ENCODE measurements at places on chromosomes 2 and 18.

DNA sequence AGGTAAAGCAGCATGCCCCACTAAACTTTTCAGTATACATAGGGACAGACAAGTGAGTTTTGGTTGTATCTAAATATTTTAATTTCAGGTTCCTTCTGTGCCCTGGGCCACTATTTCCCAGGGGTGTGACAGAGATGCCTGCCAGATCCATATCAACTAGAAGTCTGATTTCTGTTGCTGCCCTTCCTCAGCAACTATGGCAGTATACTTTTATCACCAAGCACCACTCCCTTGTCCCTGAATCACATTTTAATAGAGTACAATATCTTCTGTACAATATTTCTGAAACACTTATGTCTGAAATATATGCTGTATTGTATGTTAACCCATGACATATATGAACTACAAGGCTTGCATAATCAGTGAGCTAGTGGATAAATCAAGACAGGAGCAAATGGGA, 117.6 kb downstream of the HIBCH start:
- DNase-seq, result no peak

GRCh38 chr2:222878877-222879603, 18.2 kb downstream of the ACSL3 start:
- DNase-seq, result no peak

DNA sequence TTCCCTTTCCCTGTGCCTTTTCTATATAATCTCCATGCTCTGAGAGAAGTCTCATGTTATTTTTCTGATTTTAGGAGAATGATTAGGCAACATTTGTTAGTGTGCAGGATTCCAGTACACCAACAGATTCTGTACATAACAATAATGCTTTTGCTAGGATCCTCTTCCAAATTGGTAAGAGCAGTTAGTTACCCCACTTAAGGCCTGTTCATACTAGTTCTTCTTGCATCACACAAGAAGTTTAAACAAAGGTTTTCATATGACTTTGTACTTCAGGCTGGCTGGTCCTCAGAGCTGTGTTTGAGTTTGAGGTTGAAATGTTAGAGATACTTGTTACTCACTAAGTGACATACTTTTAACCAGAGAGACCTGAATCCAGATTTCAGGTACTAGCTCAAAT, 686.9 kb upstream of the NRXN1 start:
- DNase-seq, result no peak

- no peak for DNase-seq
These were observed 117.4 kb downstream of the LRATD1 start for GRCh38 chr2:14749884-14750283.

GRCh38 chr18:22337306-22337705, 80.4 kb downstream of the CTAGE1 start:
- no peak for DNase-seq

GRCh38 chr2:38751596-38752410, 642 bp upstream of the SRSF7 start:
- DNase-seq, result no peak

- no peak for DNase-seq
These were observed 540.7 kb upstream of the ID2 start for GRCh38 chr2:8141079-8141707.

GRCh38 chr2:238690511-238690910, 157.4 kb upstream of the TWIST2 start:
- DNase-seq, result no peak

DNA sequence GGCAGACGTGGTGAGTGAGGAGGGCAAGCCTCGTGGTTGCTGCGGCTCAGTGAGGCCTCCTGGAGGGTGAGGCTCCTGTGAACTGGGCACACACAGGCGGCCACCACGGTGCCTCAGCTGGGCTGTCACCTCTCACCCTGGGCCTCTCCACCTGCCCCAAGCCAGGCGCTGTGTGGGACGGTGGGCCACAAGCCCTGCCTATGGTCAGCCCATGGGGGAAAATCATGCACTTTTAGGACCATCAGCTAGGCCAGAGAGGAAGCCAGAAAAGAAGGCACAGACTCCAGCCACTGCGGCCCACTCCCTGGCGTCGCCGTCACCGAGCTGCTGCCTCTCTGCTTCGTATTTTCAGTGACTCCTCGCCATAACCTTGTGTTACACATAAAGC, 28.5 kb upstream of the HS6ST1 start:
- no peak for DNase-seq

DNA sequence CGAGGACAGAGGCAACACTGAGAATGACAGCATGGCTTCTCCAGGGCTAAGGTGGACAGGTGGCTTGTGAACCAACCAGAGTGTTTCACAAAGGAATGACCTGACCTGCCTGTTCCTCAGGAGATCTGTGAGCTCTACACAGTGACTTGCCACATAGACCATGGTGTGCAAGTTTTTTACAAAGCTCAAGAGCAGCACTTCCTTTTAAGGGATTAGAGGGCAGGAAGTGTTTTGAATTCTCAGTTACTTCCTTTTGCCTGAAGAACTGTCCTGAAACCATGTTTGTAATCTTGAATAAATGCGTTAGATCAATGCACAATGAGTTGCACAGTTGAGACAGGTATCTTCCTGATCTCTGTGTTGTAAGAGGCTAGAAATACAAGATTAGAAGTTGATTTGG, 421.9 kb downstream of the THSD7B start:
- DNase-seq, result no peak

DNA sequence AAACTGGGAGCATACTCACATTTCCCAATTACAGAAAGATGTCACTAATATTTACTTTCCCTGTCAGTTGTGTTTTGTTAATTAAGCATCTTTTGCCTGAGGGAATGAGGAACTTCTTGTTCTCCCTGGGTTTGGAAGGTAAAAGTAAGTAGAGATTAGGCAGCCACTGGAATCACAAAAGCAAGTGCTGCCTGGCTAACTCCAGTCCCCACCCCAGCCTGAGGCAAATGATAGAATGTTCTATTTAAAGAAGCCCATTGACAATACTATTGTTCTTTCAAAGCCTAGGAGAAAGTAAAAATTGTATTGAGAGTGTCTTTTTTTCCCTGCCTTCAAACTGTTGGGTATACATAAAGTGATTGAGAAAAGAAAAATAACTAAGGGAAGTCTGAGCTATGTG, 93.8 kb downstream of the MBD2 start:
- no peak for DNase-seq

GRCh38 chr2:38602136-38602731, 494 bp downstream of the HNRNPLL start:
- DNase-seq, result no peak

- DNase-seq, result no peak
These were observed 431.6 kb downstream of the MEIS1 start for GRCh38 chr2:66866331-66867062.

DNA sequence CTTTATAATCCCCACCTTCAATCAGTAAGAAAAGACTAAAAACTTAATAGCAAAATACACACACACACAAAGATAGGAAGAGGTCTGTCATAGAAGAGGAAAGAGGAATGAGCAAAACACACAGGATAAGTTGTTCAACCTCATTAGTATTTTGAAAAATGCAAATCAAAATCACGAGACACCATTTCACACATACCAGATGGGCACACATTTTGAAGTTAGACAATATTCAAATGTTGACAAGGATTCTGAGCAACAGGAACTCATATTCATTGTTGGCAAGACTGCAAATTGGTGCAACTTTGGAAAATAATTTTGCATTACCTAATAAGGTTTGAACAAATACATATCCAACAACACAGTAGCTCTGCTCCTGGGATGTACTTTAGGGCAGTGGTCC, 127.6 kb downstream of the RAB3GAP1 start:
- no peak for DNase-seq

GRCh38 chr2:239806758-239807434, 218.2 kb downstream of the NDUFA10 start:
- DNase-seq, result no peak

- no peak for DNase-seq
These were observed 1.8 kb upstream of the ID2 start for GRCh38 chr2:8679827-8680731.
